ENCODE measurements at places on chromosomes 12 and 14.

- no peak for DNase-seq
These were observed 45.2 kb upstream of the BAZ1A start for GRCh38 chr14:34920339-34920738.

GRCh38 chr12:91384366-91384765, 201.7 kb upstream of the DCN start:
- DNase-seq = no peak

DNA sequence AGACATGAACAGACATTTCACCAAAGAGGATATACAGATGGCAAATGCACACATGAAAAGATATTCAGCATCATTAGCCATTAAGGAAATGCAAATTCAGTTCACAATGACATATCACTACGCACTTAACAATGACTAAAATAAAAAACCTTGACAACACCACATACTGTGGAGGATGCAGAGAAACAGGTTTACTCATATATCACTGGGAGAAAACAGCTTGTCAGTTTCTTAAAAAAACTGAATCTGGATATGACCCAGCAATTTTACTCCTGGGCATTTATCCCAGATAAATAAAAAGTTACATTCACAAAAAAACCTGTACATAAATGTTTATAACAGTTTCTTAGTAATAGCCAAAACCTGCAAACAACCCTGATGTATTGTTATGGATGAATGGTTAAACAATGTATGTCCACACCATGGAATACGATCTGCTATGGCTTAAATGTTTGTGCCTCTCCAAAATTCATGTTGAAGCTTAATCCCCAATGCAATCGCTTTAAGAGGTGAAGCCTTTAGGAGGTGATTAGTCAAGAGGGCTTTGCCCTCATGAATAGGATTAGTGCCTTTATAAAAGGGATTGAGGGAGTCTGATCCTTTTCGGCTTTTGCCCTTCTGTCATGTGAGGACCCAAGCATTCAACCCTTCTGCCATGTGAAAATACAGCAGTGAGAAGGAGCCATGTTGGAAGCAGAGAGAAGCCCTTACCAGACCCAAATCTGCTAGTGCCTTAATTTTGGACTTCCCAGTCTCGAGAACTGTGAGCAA, 36.0 kb upstream of the PPP4R3A start:
- no peak for DNase-seq

- no peak for DNase-seq
These were observed 176.1 kb downstream of the FUT8 start for GRCh38 chr14:65588426-65589140.

- DNase-seq = no peak
These were observed 20.0 kb downstream of the RHOJ start for GRCh38 chr14:63224196-63224595.

DNA sequence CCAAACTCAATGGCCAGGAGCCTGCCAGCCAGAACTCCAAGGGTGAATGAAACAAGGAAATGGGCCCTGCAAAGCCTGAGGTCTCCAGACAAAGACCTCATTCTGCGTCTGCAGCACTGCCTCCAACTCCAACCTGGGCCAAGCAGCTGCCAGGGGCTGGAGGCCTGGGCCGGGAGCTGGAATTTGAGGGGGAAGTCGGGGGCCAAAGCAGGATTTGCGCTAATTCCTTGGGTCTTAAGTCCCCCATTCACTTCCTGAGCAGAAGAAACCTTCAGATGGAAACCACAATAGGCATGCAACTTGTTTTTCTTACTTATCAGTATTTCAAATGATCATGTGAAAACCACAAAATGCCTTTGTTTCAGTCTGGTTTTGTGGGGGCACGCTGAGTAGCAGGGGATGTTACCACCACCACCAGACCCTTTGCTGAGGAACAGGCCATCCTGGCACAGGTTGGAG, 23.0 kb upstream of the TC2N start:
- no peak for DNase-seq

All from activated CD4-positive, alpha-beta memory T cell treated with anti-CD3 and anti-CD28 coated beads for 36 hours (primary cell).